ENCODE measurements at places on chromosomes 3 and 15. TPM values are rescaled to one million over a fixed set of nuclear protein-coding genes. Genes with fewer than 3 reads are reported as not detected.

- no peaks in the 10 kb centered on the region for H3K36me3 ChIP-seq
- peaks cover 4% of the 10 kb centered on the region for H3K4me1 ChIP-seq
- no peak within 1 kb of the TSS for H3K27ac ChIP-seq
- DNase-seq, result no peak
Observed at GRCh38 chr3:42266085-42266484, at the start of gene CCK. Gene CCK, minus strand, starts transcription at chr3:42266185. Its CDS starts 2,555 bp downstream, at chr3:42263630.

- peak; percentile 35 for DNase-seq
- H3K4me1 ChIP-seq, result peaks cover 29% of the 10 kb centered on the region
- no peaks in the 10 kb centered on the region for H3K27me3 ChIP-seq
Observed at GRCh38 chr3:150216041-150216811, 191.9 kb upstream of the TSC22D2 start.

DNA sequence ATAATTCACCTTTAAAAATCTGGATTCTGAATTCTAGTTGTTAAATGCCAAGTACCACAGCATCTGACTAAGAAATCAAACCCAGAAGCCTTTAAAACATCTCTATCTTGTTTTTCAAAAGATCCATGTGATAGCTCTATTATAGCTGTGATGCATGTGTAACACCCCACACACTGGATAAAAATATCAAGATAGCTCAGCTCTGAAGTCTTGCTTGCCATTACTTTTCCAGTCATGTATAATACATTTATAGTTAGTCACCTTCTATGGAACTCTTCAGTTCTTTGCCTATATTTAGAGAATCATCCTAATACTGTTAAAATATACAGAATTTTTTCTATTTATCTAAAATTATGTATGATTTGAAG, 11.6 kb downstream of the ARPP19 start:
- H3K36me3 ChIP-seq, result no peaks in the 10 kb centered on the region
- peaks cover 47% of the 10 kb centered on the region for H3K4me1 ChIP-seq
- no peaks in the 10 kb centered on the region for H3K27me3 ChIP-seq
- no peak for DNase-seq

DNA sequence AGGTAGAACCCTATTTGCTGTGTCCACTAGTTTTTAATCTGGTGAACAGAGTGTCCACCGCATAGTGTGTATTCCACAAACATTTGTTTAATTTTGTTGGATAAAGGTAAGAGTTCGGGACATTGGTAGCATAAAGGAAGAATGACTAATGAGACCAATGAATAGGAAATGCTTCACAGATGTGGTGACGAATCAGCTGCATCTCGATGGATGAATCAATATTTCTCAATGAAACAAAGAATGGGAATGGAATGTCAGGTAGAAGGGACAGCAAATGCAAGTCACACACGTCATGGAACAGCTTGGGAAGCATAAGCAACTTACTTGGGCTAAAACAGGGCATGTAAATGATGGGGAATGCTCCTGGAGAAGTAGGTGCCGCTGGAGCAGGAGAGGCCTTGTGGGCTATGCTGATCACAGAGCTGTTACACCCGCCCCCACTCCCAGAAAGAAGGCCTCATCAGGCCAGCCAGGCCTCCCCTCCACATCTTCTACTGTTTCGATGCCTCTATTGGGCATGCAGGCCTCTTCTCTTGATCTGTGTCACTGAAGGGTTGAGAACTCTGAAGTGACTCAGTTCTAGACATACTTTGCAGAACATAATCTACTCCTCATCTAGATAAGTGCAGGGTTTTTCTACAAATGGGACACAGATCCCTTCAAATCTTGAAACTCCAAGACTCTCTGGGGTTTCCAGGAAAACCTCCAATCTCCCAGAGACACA, 120.0 kb upstream of the GADL1 start:
- H3K27ac ChIP-seq, result no peak overlapping the region
- DNase-seq, result no peak
- no peak overlapping the region for H3K4me3 ChIP-seq
- H3K36me3 ChIP-seq, result no peaks in the 10 kb centered on the region
- no peaks in the 10 kb centered on the region for H3K4me1 ChIP-seq

- no peak overlapping the region for H3K27ac ChIP-seq
- H3K27me3 ChIP-seq, result no peaks in the 10 kb centered on the region
- H3K36me3 ChIP-seq, result peaks cover 7% of the 10 kb centered on the region
Observed at GRCh38 chr3:150589759-150590158, 13.4 kb upstream of the SELENOT start.

DNA sequence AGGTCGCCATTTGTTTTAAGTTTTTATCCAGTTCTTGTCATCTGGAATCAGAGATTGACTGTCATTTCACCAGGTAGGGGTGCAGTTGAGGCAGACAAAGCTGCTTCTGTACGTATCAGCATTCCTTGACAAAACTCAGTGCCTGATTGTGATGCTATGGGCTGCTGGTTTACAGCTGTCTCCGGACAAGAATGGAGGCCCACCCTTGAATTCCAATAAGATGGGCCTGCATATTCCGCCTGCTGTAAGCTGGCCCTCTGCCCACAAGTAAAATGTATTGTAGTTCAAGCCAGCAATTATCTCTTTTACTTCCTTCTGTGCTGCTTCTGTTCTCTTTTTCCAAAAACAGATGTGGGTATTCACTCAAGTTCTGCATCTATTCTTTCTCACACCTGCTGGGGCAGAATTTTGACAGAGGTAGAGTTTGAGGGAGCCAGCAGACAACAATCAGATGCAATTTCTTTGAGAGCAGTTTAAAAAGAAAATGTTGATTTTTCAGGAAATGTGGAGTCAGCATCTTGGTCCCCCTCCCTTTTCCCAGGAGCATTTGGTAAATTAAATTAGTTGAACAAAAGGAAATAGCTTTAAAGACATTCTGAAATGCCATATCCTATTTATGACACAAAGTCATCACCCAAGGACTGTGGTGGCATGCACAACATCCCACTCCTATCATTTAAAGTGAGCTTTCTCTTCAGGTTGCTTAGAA, 53.5 kb downstream of the IQCH start:
- H3K27ac ChIP-seq, result no peak overlapping the region
- H3K36me3 ChIP-seq, result no peaks in the 10 kb centered on the region
- no peak overlapping the region for H3K4me3 ChIP-seq
- no peak for DNase-seq

DNA sequence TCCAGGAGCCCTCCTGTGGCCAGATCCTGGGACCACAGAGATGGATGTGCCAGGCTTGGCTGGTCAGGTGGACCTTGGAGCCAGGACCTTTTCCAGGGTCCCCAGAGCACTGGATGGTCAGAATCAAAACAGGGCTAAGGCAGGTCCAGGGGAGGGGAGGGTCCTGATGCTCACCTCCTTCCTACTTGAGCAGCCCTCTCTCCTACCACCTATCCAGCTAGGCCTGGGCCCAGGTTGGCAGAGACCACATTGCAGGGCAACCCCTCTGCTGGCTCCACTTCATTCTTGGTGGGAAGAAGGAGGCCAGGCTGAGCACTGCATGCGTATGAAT, 28.5 kb upstream of the SFMBT1 start:
- no peak overlapping the region for H3K27ac ChIP-seq
- H3K27me3 ChIP-seq, result no peaks in the 10 kb centered on the region
- H3K4me3 ChIP-seq, result no peak overlapping the region
- no peak for DNase-seq

DNA sequence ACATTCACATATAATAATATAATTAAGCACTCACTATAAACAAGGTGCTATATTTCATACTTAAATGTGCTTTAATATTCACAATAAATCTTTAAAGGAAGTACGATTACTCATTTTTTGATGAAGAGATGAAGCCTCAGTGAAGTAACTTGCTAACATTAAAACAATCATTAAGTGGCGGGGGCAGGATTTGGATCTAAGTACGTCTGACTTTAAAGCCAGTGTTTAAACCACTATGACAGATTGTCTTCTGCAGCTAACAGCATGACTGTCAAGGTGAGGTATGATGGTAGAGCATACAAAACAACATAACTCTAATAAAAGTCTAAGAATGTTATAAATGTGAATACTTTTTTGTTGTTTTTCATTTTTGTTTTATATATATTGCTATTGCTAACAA, 862.1 kb downstream of the ROBO1 start:
- no peak for DNase-seq
- no peaks in the 10 kb centered on the region for H3K36me3 ChIP-seq
- H3K4me3 ChIP-seq, result no peak overlapping the region
- H3K27ac ChIP-seq, result no peak overlapping the region
- no peaks in the 10 kb centered on the region for H3K27me3 ChIP-seq

GRCh38 chr3:24199775-24200247, 254.7 kb downstream of the NR1D2 start:
- H3K36me3 ChIP-seq, result no peaks in the 10 kb centered on the region
- H3K27me3 ChIP-seq, result no peaks in the 10 kb centered on the region
- peaks cover 3% of the 10 kb centered on the region for H3K4me1 ChIP-seq

- no peaks in the 10 kb centered on the region for H3K27me3 ChIP-seq
- no peak for DNase-seq
- H3K4me1 ChIP-seq, result no peaks in the 10 kb centered on the region
- no peak overlapping the region for H3K4me3 ChIP-seq
- H3K36me3 ChIP-seq, result no peaks in the 10 kb centered on the region
Observed at GRCh38 chr3:118231578-118231977, 803.1 kb downstream of the IGSF11 start.

DNA sequence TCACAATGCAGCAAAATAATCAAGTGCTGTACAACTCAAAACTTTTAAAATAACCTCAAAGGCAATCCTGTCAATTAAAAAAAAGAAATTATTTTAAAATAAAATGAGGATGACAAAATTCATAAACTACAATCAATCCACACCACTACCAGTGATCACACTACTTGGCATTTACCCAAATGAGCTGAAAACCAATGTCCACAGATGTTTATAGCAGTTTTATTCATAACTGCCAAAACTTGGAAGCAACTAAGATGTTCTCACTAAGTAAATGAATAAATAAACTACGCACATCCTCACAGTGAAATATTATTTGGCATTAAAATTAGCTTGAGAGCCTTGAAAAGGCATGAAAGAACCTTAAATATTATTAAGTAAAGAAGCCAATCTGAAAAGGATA, 121.3 kb downstream of the STAG1 start:
- no peak overlapping the region for H3K4me3 ChIP-seq
- H3K27me3 ChIP-seq, result no peaks in the 10 kb centered on the region
- no peak overlapping the region for H3K27ac ChIP-seq

DNA sequence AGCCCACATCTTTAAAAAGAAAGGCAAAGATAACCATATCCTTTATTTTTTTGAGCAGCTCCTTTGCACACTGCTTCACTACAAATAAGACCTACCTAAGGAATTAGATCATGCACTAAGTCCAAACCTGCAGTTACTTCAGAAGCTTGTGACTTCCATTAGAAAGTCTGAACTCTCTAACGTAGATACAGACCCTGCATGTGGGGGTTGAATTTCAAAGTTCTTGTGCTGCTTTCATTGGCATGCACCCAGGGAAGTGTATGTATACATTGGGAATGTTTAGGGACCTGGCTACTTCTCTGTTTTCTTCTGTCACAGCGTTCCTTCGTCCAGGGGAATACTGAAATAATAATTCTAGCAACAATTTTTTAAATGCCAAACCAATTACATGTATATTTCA, 185.2 kb upstream of the IL12A start:
- H3K4me3 ChIP-seq, result no peak overlapping the region
- no peaks in the 10 kb centered on the region for H3K36me3 ChIP-seq
- no peaks in the 10 kb centered on the region for H3K27me3 ChIP-seq
- peak overlapping the region; percentile 55 for H3K27ac ChIP-seq
- no peak for DNase-seq
- peaks cover 32% of the 10 kb centered on the region for H3K4me1 ChIP-seq

DNA sequence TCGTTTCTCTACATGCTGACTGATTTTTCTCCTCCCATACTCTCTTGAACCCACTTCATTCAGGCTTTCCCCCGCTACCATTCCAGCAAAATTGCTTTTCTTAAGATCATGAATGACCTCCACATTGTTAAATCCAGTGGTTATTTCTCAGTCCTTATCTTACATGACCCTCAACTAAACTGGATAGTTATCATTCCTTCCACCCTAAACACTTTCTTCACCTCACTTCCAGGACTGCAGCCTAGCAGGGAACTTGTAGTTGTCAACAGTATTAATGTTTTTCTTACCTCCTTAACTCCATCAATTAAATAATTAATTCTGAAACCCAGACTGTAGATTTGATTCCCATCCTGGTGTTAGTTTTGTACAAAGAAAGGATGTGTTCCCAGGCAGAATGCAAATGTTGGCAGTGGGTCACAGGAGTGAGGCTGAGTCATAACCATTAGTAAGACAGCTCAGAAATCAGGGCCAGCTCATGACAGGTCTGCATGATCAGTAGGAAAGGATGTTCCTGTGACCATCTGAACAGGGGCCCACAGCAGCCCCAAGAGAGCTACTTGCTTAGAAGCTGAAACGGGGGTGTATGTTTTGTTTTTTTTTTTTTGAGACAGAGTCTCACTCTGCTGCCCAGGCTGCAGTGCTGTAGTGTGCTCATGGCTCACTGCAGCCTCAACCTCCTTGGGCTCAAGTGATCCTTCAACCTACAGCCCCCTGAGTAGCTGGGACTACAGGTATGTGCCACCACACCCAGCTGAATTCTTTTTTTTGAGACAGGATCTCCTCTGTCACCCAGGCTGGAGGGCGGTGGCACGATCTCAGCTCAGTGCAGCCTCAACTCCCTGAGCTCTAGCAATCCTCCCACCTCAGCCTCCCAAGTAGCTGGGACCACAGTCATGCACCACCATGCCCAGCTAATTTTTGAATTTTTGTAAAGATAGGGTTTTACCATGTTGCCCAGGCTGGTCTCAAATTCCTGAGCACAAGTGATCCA, 9.1 kb downstream of the BCL2L10 start:
- H3K4me1 ChIP-seq, result peaks cover 6% of the 10 kb centered on the region
- DNase-seq, result peak; percentile 50
- no peak overlapping the region for H3K4me3 ChIP-seq
- H3K27ac ChIP-seq, result no peak overlapping the region
- no peaks in the 10 kb centered on the region for H3K27me3 ChIP-seq

- H3K4me3 ChIP-seq, result peak overlapping the region; percentile 99
- H3K27me3 ChIP-seq, result no peaks in the 10 kb centered on the region
- DNase-seq, result no peak
- no peak overlapping the region for H3K27ac ChIP-seq
- H3K4me1 ChIP-seq, result peaks cover 35% of the 10 kb centered on the region
- no peaks in the 10 kb centered on the region for H3K36me3 ChIP-seq
Observed at GRCh38 chr3:143002727-143003126, 1.4 kb downstream of the U2SURP start.

- H3K27ac ChIP-seq, result no peak overlapping the region
- no peak for DNase-seq
- H3K4me1 ChIP-seq, result peaks cover 3% of the 10 kb centered on the region
- no peaks in the 10 kb centered on the region for H3K27me3 ChIP-seq
- H3K4me3 ChIP-seq, result no peak overlapping the region
- H3K36me3 ChIP-seq, result no peaks in the 10 kb centered on the region
Observed at GRCh38 chr3:23376516-23377248, 173.6 kb downstream of the UBE2E2 start.

- no peak overlapping the region for H3K4me3 ChIP-seq
- no peaks in the 10 kb centered on the region for H3K36me3 ChIP-seq
- DNase-seq, result no peak
Observed at GRCh38 chr3:113649174-113649845, 47.1 kb downstream of the USF3 start.

COMMD2 gene
- total RNA-seq, result 20.5 TPM

MYO5C gene
- total RNA-seq, result 18.4 TPM

FETUB gene
- not detected for total RNA-seq

ADAMTSL3 gene
- 45.4 TPM for total RNA-seq

TOPAZ1 gene
- not detected for total RNA-seq

MLH1 gene
- total RNA-seq, result 33.6 TPM

CRABP1 gene
- total RNA-seq, result not detected

RASA2 gene
- total RNA-seq, result 23.1 TPM

MANF gene
- 48.5 TPM for total RNA-seq

GPR27 gene
- total RNA-seq, result 1.3 TPM

IL17RC gene
- 59.4 TPM for total RNA-seq

RNU5B-1 gene
- total RNA-seq, result not detected

SCG3 gene
- not detected for total RNA-seq

KBTBD13 gene
- total RNA-seq, result 0.63 TPM

TRIM69 gene
- total RNA-seq, result 10.4 TPM
